Right atrium auricular region (tissue), 2 donors: ENCODE measurements at places on chromosomes 7 and 10. TPM values are rescaled to one million over a fixed set of nuclear protein-coding genes. Genes with fewer than 3 reads are reported as not detected.

Gene FBXL13
- 1.7 TPM for total RNA-seq

DNA sequence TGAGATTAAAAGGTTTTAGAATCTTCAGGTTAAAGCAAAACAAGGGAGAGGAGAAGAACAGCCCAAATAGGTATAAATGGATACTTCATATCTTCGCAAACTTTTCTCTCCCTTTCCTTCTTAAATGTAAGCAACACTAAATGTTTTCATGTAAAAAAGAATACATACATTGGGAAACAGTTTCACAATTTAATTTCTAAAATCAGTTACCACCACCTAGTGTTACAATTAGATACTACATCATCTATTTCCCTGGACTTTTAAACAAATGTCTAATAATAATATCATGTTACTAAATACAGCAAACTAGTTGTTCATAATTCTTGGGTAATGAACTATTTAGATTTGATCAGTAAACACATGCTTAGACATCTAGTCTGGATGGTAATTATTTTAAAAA lies 35.8 kb downstream of the MINDY3 start:
- DNase-seq, result no peak

Gene C7orf57
- total RNA-seq, result not detected

- no peak for DNase-seq
Observed at GRCh38 chr7:78398576-78398975, 600.0 kb downstream of the PHTF2 start.

- no peak for DNase-seq
Observed at GRCh38 chr7:47488969-47489342, 93.0 kb downstream of the TNS3 start.

Gene CHST3
- total RNA-seq, result 45.4 TPM

DNA sequence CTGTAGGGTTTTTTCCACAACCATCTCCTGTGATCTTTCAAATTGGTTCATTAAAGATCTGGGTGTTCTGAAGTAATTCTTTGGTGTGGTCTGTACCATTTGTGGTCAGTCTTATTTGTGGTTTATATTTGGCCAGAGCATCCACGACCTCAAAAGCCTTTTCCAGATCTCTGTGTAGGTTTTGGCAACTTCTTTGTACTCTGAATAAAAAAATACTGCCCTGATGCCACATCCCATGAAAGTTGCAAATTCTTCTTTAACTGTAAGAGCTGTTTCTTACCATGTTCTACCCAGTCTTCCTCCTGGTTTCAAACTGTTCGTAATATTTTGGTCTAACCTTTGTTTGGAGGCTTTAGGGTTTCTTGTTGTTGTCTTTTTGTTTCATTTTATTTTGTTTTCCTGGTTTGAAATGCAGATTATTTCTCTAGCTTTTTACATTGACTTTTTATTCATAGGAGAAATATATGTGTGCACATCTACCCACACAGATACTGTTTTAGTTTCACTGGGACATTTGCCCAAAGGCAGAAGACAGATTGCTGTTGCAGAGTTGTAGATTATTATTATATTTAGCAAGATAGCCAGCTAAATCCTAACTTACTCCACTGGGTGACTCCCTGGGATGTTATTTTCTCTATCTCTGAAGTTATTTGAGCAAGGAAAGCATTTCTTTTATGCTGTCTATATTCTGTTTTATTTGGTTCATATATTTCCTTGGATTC lies 123.2 kb upstream of the SAMD8 start:
- DNase-seq, result no peak

Gene ARHGAP22
- 5.7 TPM for total RNA-seq

GRCh38 chr10:34885898-34886297 lies 70.8 kb upstream of the PARD3 start:
- DNase-seq, result no peak

Gene TFEC
- 2.1 TPM for total RNA-seq

DNA sequence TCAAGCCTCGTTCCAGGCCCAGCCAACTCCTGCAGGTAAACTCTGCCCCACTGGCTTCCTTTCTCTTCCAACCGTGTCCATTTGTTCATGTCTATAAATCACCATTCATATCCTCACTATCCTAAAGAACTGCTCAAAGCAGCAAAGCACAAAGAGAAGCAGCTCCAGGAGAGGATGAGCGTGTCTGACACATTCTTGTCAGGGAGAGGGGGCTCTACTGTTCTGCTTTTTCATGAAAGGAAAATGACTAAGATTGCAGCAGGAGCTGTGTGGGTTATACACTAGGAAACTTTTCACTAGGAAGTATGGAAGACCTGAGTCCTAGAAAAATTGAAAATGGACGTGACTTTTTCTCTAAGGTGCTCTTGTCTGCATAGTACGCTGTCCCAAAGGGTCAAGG lies 16.7 kb downstream of the AGFG2 start:
- DNase-seq, result no peak

DNA sequence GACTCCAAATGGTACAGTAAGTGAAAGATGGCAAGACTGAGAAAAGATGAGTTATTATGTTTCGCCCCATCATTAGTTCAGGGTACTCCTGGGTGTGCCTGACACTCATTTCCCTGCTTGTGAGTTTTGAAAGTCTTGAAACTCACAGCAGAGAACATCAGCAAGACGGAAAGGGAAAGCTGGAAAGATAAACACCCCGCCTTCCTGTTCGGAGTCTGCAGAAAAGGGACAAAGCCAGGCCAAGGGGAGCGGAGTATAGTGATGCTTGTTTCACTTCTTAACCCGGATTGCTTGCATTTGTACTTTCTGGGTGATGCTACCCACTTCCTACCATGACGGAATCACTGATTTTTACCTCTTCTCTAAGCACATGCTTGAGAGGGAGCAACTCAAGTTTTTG lies 294.5 kb downstream of the FRMD4A start:
- DNase-seq, result no peak

DNA sequence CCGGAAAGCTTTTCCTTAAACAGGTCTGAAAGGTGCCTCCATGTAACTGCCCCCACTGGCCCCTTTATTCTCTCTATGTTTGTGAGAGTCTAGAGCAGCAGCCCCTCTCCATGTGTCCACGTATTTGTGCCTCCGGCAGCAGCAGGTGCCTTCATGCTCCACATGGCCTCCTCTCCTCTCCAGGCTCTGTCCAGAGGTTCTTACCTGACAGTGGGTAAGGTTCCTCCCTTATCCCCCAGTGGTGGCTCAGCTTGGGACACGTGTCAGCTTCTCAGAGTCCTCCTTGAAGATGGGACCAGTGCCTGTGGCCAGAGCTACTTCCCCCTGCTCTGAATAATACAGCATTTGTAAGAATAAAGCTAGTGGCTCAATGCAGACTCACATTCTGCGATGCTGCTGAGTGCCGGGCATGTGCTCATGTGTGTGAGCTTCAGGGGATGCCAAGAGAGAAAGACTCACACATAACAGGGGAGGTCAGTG lies 7.9 kb downstream of the CALML3 start:
- DNase-seq, result no peak

DNA sequence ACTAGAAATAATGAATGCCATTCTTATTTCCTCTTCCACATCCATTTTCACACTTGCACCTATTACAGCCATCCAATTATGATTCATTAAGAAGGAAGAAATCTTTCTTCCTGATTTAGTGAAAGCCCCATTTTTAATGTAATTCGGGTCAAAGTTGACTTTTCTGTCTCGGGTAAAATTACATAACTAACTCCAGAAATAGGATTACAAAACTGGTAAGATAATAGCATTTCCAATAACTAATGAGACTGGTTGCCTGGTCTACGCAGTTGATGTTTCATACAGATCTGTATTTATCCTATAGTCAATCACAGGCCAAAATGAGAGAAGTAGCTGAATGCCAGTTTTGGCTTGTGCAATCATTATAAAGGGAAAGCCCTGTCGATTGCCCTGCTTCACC lies 651.5 kb upstream of the NRP1 start:
- no peak for DNase-seq

- DNase-seq, result no peak
Observed at GRCh38 chr10:52959810-52960209, 187.2 kb upstream of the MBL2 start.

Gene LRRC4
- total RNA-seq, result 7.2 TPM

- DNase-seq, result no peak
Observed at GRCh38 chr10:124301736-124302135, 117.0 kb downstream of the OAT start.

- no peak for DNase-seq
Observed at GRCh38 chr7:99679400-99680191, at the start of gene CYP3A5. Gene CYP3A5, minus strand, starts transcription at chr7:99679996. Its CDS starts 100 bp downstream, at chr7:99679896.

Gene PNLIPRP3
- total RNA-seq, result not detected

Gene MRPS33
- 47.4 TPM for total RNA-seq

GRCh38 chr7:92644406-92645113 lies 54.4 kb upstream of the FAM133B start:
- DNase-seq, result no peak

- DNase-seq, result no peak
Observed at GRCh38 chr10:102185811-102186527, 33.8 kb downstream of the NOLC1 start.

Gene IDI2
- not detected for total RNA-seq

Gene GHRHR
- total RNA-seq, result not detected

Gene ACHE
- 5.4 TPM for total RNA-seq

Gene C10orf90
- not detected for total RNA-seq

Gene TUBAL3
- 1.7 TPM for total RNA-seq

DNA sequence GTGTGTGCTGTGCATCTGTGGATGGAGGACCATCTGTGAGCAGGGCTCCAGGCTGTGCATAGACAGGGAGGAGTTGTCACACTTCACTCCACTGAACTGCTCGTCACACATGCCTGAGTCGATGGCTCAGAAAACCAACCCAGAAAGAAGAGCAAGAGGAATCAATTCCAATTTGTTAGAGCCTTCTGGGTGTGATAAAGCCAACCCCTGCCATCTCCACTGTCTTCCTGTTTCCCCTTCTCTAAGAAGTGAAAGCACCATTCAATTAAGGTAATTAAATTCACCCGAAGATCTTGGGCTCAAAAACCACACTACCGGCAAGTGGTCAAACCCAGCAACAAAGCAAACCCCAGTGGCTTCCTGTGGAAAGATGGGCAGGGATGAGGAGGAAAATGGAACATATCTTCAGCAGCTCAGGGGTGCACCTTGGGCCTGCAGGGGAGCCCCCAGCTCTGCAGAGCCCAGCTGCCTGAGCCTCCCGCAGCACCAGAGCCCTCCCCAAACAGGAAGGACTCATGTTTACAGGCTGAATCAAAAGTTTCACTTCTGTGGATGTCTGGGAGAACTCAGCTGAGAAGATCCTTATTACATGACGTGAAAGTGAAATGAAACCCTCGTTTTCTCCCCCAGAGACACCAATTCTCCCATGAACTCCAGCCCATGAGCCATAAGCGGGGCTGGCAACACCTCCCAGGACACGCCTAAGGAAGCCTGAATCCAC lies 10.9 kb downstream of the C10orf71 start:
- no peak for DNase-seq

Gene PDE6C
- total RNA-seq, result not detected

DNA sequence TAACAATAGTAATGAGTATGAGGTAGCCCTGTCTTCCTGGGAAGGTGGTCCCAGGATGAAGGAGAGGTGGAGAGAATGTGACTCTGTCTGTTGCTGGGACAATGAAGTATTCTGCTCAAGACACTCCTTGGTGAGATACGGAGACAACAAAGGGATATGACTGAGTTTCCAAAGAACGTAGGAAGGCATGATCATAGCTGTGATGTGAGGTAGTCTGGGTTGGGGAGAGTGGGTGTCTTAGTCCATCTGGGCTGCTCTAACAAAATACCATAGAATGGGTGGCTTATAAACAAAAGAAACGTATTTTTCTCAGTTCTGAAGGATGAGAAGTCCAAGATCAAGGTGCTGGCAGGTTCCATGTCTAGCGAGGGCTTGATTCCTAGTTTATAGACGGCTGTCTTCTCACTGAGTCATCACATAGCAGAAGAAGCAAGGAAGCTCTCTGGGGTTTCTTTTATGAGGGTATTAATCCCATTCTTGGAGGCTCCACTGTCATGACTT lies 84.9 kb upstream of the RHOBTB1 start:
- no peak for DNase-seq

Gene FGFBP3
- 0.31 TPM for total RNA-seq

DNA sequence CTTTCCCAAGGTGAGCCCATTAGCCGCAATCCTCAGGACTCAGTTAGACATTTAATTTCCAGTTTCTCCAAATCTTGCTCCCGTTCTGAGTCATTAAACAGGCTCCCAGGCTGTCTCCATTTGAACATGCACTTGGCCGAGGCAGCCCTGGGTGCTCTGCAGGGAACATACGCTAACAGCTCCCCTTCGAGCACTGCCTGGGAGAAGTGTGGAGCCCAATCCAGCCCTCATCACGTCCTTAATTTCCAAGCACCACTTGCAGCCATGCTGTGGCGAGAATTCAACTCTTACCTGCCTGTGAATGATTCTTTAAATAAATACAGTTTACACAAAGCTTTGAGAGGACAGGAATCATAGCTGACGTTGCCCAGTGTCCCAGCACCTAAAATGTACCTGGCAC lies 218.2 kb downstream of the CCSER2 start:
- no peak for DNase-seq

Gene PGAM2
- total RNA-seq, result 680 TPM

Gene GLI3
- total RNA-seq, result 1.5 TPM

GRCh38 chr10:116720668-116721546 lies 21.5 kb downstream of the HSPA12A start:
- DNase-seq, result no peak

DNA sequence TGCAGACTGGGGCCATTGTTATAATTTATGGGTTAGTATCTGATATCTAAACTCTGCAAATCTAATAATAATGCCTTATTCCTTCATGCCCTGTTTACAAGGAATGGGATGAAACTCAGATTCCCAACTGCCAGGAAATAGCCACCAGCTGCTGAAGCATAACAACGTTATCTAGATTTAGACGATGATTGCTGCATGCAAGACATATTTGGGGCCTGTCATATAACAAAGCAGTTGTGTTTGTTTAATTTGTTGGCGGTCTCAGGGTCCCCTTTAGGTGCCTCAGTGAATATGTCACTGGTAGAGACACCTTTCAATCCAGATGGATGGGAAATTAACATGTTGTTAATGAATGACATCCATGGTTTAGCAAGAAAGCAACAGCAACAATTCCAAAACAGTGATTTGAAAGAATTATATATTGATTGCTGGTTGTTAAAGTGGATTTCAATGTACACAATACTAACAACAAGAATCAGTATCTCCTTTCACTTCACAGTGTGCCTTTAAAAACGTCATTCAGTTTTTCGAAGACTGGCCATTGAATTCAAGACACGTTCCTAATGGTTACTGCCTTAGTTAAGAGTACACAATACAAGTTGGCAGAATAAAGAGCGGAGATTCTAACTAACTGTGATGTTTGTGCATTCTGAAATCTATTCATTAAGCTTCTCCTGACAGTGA lies 860.6 kb upstream of the CELF2 start:
- DNase-seq, result no peak

- DNase-seq, result no peak
Observed at GRCh38 chr10:115020449-115020848, 72.7 kb upstream of the ATRNL1 start.

- DNase-seq, result no peak
Observed at GRCh38 chr10:13414855-13415254, 66.8 kb upstream of the SEPHS1 start.

DNA sequence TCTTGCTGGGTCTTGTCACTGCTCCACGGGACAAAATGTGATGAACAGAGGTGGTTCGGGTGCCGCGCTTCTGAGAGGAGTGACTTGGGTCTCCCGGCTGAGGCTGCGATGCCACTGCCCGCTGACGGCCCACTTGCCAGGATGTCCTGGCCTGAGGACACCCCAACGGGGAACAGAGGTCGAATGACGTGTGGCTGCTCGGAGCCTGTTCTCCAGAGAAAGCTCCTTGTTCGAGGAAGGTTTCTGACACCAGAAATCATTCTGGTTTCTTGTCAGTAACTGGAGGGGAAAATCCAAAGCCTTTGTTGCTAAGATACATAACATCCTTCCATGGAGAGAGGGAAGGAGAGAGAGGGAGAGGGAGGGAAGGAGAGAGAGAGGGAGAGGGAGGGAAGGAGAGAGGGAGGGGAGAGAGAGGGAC lies 236.4 kb downstream of the WDR37 start:
- no peak for DNase-seq

GRCh38 chr7:77450613-77451012 lies 34.5 kb upstream of the GSAP start:
- DNase-seq, result no peak
